Left kidney (tissue), 8 donors: ENCODE measurements at places on chromosomes 5 and 9. TPM values are rescaled to one million over a fixed set of nuclear protein-coding genes. Genes with fewer than 3 reads are reported as not detected.

DNA sequence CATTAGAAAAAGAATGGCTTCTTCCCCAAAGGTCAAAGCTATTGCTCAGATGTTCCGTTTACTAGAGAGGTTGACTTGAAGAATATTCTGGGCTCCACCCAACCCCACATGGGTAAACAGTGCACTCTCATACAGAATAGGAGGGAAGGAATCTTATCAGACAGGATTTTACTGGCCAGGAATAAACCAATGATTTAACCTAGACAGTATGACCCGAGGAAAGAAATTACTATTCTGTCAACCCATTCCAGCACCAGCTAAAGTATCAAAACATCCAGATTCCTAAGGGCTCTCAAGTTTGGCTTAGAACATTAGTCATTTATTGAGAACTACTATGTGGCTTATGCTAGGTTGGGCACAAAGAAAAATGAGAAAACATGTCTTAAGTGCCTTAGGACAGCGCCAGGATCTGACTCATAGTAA lies 493.6 kb upstream of the KLF4 start:
- no peak for DNase-seq

- DNase-seq, result no peak
These were observed 67.6 kb upstream of the LHFPL2 start for GRCh38 chr5:78716206-78716605.

GRCh38 chr5:124512952-124513632 lies 233.3 kb downstream of the ZNF608 start:
- no peak for DNase-seq

- DNase-seq, result peak; percentile 81
These were observed 284.5 kb downstream of the NTRK2 start for GRCh38 chr9:84953797-84954705.

GRCh38 chr9:86795047-86795442 lies 152.3 kb downstream of the GAS1 start:
- no peak for DNase-seq

- DNase-seq, result no peak
These were observed 119.6 kb upstream of the S1PR3 start for GRCh38 chr9:88871669-88872068.

GRCh38 chr9:32398207-32398606 lies 13.8 kb downstream of the ACO1 start:
- no peak for DNase-seq

- no peak for DNase-seq
These were observed 1352.0 kb upstream of the CDH9 start for GRCh38 chr5:28390341-28390740.

DNA sequence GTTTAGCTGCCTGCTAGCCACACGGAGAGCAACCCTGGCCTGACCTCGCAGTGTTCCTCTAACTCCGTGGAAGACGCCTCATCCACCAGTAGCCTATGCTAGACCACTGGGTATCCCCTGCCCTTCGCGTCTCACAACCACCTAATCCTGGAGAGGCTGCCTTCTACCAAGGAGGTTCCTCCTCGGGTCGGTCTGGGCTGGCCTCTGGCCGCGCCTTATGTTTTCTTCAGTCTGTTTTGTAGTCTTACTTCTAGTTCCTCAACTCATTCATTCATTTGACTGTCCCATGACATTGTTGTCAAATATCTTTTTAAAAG lies 1.6 kb upstream of the TPM2 start:
- no peak for DNase-seq

DNA sequence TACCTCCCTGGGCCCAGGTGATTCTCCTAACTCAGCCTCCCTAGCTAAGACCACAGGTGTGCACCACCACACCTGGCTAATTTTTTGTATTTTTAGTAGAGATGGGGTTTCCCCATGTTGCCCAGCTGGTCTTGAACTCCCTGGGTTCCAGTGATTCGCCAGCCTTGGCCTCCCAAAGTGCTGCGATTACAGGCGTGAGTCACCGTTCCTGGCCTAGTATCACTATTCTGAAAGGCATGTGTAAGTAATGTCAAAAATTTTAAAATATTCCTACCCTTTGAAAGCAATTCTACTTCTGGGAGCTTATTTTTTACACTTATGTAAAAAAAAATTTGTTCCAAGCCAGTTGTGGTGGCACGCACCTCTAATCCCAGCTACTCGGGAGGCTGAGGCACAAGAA lies 27.1 kb upstream of the TLE1 start:
- no peak for DNase-seq

DNA sequence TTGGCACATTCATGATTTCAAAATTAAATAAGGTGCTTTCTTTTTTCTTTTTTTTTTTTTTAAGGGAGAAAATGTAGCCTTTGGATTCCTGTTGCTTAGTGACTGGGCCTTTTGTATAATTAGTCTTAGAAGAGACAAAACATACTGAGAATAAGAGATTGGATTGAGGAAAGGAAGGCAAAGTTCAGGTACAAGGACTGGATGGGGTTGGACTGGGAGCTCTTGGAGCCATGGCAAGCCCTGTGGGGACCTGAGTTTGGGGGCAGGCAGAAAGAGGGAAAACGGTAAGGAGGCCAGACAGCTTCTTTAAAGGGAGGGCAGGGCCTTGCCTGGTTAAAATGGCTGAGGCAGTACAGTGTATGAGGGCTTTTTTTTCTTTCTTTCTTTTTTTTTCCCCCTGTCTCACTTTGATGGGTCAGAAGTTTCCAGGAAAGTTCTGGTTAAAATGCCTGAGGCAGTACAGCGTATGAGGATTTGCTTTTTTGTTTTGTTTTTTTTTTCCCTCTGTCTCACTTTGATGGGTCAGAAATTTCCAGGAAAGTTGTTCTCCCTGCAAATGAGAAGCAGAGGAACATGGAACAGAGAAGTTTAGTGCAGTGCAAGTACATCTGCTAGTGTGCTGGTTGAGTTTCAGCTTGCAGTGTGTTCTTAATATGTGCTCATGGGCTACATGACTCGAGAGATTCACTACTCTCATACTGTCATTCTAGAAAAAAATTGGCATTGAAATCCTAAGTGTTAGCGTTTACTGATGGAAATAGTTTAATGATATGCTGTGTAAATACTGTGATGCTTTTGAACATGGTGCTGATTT lies 16.8 kb downstream of the SNX18 start:
- DNase-seq, result no peak

DNA sequence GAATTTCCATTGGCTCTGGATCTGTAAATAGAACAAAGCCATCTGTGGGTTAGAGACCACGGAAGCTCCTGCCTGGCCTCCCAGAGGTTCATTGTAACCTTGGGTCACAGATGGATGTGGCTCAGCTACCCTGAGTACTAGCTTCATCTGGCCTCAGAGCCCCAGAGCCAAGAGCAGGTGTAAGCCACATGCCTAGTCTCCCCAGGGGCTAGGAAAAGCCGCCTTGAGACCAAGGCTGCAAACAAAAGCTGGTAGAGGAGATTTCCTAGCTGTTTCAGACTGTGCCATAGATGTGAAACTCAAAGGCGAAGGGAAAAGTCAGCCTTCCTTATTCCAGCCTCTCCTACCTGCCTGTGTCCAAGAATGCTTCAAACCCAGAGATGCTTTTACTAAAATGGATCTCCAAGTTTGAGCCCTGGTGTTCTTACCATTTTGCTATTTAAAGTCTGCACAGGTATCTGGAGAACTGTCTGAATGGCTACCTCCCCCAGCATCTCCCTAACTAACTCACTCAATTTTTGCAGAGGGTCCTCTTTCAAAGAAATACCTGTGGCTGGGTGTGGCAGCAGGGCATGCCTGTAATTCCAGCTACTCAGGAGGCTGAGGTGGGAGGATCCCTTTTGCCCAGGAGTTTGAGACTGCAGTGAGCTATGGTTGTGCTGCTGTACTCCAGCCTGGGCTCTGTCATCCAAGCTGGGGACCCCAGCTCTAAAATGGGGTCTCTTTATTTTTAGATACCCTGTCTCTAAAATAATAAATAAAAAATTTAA lies 42.3 kb upstream of the MAP1B start:
- DNase-seq, result no peak

- no peak for DNase-seq
These were observed 26.3 kb downstream of the GSN start for GRCh38 chr9:121294151-121294743.

GRCh38 chr9:38017149-38017884 lies 51.7 kb downstream of the SHB start:
- no peak for DNase-seq

DNA sequence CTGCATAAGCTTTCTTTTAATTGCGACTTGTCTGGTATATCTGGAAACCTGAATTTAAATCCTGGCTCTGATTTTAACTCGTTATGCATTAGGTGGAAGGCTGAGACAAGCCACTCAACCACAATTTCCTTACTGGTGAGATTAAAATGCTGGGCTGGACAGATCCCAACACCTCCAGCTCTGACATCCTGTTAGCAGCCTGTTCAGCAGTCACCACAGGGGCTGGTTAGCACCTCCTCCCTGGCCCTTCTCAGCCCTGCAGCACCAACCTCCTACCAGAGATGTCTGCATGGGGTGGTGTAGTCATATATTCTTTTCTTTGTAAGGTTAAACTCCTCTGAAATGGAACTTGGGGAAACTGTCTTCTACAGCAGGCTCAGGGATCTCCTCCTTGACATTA lies 156.5 kb upstream of the NFIL3 start:
- no peak for DNase-seq

- no peak for DNase-seq
These were observed 2.8 kb downstream of the ADCY2 start for GRCh38 chr5:7398596-7399280.

DNA sequence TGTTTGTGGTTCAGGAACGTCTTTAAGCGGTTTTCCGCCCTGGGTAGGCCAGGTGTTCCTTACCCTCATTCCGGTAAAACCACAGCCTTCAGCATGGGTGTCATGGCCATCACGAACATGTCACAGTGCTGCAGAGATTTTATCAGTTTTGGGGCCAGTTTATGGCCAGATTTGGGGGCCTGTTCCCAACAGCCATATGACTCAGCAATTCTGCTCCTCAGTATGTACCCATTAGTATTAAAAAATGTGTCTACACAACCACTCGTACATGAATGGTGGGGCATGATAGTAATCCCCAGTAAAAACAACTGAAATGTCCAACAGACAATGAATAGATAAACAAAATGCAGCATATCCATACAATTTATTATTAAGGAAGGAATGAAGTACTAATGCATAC lies 51.9 kb upstream of the TTC23L start:
- DNase-seq, result no peak

DNA sequence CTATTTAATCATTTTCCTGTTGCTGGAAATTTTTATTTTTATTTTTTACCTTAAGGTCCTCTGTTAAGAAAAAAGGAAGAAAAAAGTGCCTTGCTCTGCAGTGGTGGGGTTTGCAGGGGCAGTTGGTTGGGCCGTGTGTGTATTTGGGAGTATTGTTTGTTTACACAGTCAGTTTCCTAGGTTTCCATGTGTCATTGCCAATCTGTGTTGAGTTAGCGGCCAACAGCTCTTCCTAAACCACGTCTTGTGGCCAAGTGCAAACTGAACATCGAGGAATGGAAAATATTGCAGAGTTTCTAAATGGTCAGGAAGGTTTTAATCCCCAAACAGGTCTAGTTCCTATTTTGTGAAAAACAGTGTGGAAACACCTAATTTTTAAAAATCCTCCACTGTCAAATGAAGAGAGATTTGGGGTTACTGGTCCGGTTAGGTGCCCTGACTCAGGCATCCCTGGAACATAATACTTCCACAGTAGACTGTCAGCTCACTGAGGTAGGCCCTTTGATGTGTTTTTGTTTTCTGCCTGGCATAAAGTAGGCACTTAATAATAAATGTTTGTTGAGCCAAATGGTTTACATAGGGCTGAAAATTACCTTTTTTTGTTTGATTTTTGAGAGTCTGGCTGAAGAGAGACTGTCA lies 37.0 kb downstream of the MAMDC2 start:
- peak; percentile 10 for DNase-seq

DNA sequence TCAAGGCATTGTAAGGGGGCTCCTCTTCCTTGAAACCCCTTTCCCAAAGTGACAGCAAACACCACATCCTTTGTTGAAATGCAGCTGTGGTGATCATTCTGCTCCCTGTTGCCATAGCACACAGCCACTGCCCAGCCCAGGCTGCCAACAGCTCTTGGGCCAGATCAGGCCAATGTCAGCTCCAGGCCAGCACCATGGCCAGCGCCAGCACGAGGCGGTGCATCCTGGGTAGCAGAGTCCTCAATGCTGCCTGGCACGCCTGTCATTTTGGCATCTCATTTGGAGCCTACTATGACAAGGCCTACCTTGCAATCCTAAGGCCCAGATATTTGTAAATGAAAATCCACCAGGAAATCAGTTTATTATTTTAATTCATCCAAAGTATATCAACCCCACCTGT lies 390.6 kb downstream of the DNAH5 start:
- DNase-seq, result peak; percentile 28

DNA sequence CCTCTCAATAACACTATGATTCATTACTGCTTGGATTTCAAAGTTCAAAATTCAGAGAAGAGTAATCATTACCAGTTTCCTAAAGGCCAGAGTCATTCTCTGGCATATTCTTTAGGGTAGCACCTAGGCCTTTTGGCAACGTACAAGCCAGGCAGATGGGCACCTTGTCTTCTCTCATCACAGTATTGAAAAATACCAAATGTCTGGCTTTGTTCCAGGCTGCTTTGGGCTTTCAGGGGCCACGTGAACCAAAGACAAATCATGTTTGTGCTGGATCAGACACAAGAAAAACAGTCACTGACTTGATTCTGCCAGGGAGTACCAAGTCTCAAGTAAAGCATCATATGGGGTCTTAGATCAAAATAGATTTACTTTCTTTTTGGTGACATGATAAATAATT lies 15.5 kb downstream of the MEGF9 start:
- DNase-seq, result no peak

GRCh38 chr5:5270958-5271785 lies 131.0 kb downstream of the ADAMTS16 start:
- peak; percentile 49 for DNase-seq

- no peak for DNase-seq
These were observed 68.5 kb downstream of the GLDC start for GRCh38 chr9:6576987-6577386.

FOXD4L6 gene
- polyA plus RNA-seq, result not detected

ADAMTS12 gene
- 18.3 TPM for polyA plus RNA-seq

SPINK6 gene
- polyA plus RNA-seq, result not detected

ALDH1A1 gene
- 281 TPM for polyA plus RNA-seq

ACOT12 gene
- polyA plus RNA-seq, result 1.2 TPM

ORM2 gene
- not detected for polyA plus RNA-seq

NTNG2 gene
- 0.18 TPM for polyA plus RNA-seq

SLC28A3 gene
- 0.03 TPM for polyA plus RNA-seq

CER1 gene
- 3.3 TPM for polyA plus RNA-seq

MORN5 gene
- 1.9 TPM for polyA plus RNA-seq

MYOT gene
- polyA plus RNA-seq, result 1.5 TPM

SLC45A2 gene
- 1.0 TPM for polyA plus RNA-seq

CTSL gene
- polyA plus RNA-seq, result 158 TPM

PCDHGC5 gene
- 0.81 TPM for polyA plus RNA-seq

TARS1 gene
- polyA plus RNA-seq, result 145 TPM

PCAT7 gene
- 0.40 TPM for polyA plus RNA-seq

TEK gene
- polyA plus RNA-seq, result 34.4 TPM

NR5A1 gene
- not detected for polyA plus RNA-seq

SLC6A3 gene
- 0.60 TPM for polyA plus RNA-seq
